ENCODE measurements at places on chromosomes 12 and 14.

DNA sequence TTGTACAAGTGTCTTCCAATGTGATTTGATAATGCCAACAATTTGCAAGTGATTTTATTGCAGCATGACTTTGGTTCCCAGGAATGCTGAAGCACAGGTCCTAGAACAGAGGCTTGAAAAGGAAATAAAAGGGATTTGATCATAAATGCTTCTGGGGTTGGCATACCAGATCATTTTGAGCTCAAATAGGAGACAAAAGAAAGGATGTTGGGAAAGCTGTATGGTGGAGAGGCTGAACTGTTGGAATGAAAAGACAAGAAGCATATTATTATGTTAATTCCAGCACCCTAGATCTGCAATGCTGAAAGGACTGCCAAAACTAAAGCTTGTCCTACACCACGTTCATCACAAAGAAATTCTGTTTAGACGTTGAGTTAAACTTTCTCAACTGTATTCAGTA is 143.1 kb downstream of the BICD1 start:
- DNase-seq, result no peak

DNA sequence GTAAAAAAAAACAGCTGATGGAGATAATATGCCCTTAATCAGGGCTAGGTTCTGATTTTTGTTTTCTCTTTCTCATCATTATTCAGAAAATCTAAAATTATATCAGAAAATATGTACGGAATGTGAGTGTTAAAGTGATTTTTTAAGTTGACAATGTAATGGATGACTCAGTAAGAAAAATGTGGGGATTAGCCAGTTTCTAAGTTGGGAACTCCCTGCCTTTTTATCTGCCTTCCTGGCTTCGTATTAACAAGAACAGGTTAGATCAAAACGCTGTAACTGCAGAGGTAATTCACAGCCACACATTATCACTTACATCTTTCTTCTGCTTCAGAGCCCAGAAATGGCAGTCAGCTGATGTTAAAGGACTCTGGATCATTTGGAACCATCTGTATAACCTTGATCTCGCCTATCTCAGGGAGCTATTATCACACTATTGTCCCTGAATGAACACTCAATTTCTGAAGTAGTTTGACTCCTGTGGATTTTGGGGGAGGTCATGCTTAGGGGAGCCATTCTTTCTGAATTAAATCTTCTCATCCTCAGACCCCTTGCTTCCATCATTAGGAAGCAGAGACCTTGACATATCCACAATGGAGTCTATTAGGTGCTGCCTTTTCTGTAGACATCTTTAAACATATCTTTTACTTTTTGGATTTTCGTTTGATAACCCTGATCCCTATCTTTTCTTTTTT is 135.7 kb upstream of the SLC16A7 start:
- DNase-seq, result peak; percentile 76

GRCh38 chr12:39252628-39253027 is 190.3 kb downstream of the KIF21A start:
- DNase-seq, result no peak

GRCh38 chr12:120529641-120530417 is 871 bp upstream of the COQ5 start:
- DNase-seq, result peak; percentile 58

All from fibroblast of skin of right biceps (primary cell).